ENCODE measurements at places on chromosomes 1 and 21. TPM values are rescaled to one million over a fixed set of nuclear protein-coding genes. Genes with fewer than 3 reads are reported as not detected.

GRCh38 chr1:41611068-41611931, 126.8 kb upstream of the EDN2 start:
- DNase-seq = no peak

Gene AKNAD1
- total RNA-seq = 1.0 TPM

Gene MGST3
- 230 TPM for total RNA-seq

Gene DNAJC11
- total RNA-seq = 24.6 TPM

- DNase-seq = no peak
Observed at GRCh38 chr1:15295696-15296095, 48.7 kb downstream of the FHAD1 start.

Gene S100A7
- not detected for total RNA-seq

- no peak for DNase-seq
Observed at GRCh38 chr1:24151175-24151533, 8.2 kb upstream of the IL22RA1 start.

Gene SELENBP1
- total RNA-seq = 14.9 TPM

DNA sequence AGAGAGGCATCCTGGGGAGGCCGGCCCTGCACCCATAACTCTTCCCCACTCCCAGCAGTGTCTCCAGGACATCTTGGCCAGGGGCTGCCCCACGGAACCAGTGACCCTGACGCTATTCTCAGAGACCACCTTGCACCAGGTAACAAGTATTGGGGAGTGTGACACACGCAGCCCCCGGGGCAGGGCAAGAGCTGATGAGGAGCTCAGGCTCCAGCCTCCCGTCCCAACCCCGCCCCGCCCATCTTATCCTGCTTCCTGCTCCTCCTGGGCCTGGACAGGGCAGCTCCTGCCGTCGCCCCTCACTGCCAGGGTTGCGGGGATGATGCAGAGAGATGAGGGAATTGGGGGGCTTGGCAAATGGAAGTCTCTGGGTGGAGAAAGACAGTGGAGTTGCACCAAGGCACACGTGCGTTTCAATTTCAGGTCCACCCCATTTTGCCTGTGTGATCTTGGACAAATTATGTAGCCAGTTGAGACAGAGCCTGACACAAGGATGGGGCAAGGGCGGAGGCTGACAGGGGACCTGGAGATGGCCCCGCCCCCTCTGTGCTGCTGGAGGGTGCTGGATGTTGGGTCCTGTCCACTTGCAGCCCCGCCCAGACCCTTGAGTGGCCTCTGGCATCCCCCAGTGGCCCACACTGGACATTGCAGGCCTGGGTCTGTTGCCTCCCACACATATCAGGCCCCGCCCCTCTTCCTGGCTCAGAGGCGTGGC, 10.7 kb downstream of the CLCNKA start:
- peak; percentile 95 for DNase-seq

DNA sequence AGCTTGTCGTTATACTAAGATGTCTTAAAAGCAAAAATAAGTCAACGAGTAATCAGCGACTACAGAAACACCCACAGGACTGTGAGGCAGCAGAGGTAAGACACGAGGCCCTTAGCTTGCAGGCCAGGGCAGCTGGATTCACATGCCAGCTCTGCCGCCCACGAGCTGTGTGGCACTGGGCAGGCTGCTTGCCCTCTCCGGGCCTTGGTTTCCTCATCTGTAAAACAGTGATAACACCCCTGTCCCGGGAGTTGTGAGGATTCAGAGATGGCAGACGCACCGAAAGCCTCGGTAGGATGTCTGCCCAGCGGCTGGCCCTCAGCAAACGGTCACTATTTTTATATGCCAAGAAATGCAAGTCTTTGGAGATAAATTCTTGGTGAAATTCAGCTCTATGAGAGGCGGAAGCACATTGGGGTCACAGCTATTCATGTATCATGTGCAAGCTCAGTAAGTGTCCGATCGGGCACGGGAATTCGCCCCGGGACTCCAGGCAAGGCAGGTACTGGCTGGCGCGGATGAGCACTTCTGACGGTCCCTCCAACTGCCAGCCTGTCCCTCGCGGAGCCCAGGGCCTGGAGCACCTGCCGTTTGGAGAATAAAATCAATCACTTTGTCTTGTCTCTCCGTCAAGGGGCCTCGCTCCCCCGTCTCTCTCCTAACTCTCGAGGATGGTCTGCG, 1.1 kb downstream of the C2CD2 start:
- DNase-seq = peak; percentile 83

Gene RHD
- not detected for total RNA-seq

Gene THEM5
- total RNA-seq = not detected

GRCh38 chr1:232655028-232655745, 25.3 kb upstream of the SIPA1L2 start:
- DNase-seq = no peak

GRCh38 chr1:117615474-117615873, 9.6 kb downstream of the TENT5C start:
- DNase-seq = peak; percentile 25

- no peak for DNase-seq
Observed at GRCh38 chr1:236953151-236953700, 51.0 kb downstream of the MT1HL1 start.

DNA sequence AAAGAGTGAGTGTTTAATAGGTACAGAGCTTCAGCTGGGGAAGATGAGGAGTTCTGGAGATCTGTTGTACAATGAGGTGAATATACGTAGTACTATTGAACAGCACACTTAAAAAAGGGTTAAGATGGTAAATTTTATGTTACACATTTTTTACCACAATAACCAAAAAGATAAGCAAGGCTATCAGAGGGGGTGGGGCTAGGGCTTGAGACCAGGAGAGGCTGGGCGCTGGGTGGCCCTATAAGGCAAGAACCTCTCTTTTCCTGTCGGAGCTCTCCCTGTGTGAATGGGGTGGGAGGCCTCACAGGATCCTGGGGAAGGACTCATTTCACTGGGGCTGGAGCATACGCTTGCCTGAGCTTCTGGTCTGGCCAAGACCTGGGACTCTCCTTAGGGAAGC, 9.0 kb downstream of the SLC41A1 start:
- no peak for DNase-seq

GRCh38 chr1:58922302-58923089, 138.6 kb upstream of the JUN start:
- DNase-seq = peak; percentile 84

- DNase-seq = peak; percentile 45
Observed at GRCh38 chr1:206521694-206522402, 14.5 kb downstream of the RASSF5 start.

- no peak for DNase-seq
Observed at GRCh38 chr1:92210701-92211100, 7.0 kb upstream of the C1orf146 start.

Gene CCSAP
- total RNA-seq = 5.0 TPM

Gene S100A3
- 8.3 TPM for total RNA-seq

GRCh38 chr1:206809504-206810084, 37.3 kb upstream of the IL10 start:
- no peak for DNase-seq

DNA sequence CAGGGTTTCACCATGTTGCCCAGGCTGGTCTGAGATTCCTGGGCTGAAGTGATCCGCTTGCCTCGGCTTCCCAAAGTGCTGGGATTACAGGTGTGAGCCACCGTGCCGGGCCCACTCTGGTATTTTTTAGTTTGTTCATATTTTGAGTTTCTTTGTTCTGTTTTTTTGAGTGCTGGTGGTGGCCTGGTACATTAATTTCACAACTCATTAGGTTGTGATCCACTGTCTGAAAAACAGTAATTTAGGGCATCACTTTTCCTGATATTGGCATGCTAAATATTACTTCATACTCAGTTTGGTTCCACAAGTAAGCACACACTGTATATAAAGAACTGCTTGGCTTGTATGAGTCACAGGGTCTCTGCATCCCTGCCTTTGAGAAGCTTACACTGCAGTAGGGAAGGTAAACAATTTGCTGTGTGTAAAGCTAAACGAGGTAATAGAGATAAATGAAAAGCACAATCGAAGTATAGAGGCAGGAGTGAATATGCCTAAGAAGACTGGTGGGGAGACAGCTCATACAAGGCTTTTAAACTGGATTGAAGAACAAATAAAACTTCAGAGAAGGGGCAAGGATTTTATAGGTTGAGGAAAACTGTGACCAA, 7.7 kb downstream of the SNX27 start:
- DNase-seq = no peak

GRCh38 chr1:201504799-201505502, 2.0 kb downstream of the CSRP1 start:
- DNase-seq = no peak

Gene AK5
- total RNA-seq = 3.5 TPM

DNA sequence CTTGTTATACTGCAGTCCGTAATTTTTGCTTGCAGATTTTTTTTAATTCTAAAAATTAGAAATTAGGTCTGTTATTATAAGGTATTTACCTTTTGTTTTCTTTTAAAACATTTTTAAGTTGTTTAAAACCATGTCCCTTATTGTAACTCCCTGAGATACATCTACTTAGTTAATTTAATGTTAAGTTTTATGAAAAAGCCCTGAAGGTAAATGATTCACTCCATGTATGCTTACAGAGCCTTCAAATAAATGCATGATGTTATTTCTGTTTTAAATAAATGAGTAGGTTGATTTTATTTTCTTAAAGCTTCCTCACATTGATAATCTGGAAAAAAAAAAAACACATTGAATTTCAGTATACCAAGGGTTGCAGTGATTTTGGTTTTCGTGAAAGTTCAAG, 7.5 kb downstream of the SRSF11 start:
- DNase-seq = no peak

- DNase-seq = peak; percentile 86
Observed at GRCh38 chr1:226736908-226737818, 1.9 kb downstream of the ITPKB start.

DNA sequence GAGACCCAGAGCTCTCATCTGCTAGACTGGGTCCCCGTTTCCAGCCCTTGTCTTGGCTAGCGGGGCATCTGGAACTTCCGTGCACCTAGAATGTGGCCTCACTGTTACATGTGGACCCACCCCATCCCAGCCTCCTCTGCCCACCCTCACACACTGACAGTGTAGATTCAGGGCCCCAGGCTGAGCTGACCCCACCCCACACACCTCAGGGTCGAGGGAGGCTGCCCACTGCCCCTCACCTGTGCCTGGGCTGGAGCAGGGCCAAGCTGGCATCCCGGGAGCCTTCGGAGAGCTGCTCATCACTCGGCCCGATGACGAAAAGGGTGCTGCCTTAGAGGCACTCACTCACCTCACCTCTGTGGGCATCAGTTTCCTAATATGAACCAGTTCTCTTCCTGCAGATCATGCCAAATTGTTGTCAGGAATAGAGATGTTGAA, 11.1 kb downstream of the ACOT11 start:
- DNase-seq = no peak

Gene PYHIN1
- total RNA-seq = 1.6 TPM

Gene IL12RB2
- total RNA-seq = 2.8 TPM

DNA sequence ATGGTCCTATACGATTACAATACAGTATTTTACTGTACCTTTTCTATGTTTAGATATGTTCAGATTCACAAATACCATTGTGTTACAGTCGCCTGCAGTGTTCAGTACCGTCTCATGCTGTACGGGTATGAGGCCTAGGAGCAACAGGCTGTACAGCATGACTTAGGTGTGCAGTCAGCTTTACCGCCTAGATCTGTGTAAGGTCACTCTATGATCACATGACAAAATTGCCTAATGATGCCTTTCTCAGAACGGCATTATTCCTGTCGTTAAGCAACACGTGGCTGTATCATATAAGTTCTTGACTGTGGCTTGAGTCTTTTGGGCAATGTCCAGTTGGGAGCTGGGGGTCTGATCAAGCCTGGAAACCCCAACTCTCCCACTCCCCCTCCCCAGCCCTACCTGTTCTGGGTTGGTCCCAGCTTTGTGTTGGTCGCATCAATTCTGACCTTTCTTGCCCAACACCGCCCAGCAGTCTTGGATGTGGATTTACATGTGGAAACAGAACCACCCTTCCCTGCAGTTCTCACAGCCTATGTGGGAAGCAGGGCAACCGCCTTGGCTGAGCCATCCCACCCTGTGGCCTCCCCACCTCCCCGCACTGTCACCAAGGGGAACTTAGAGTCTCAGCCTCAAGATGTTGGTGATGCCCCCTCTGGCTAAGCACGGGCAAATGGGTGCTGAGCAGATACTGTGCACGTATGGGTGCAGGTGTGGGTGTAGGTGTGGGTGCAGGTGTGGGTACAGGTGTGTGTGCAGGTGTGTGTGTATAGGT, 80.2 kb upstream of the ACTL8 start:
- DNase-seq = no peak

DNA sequence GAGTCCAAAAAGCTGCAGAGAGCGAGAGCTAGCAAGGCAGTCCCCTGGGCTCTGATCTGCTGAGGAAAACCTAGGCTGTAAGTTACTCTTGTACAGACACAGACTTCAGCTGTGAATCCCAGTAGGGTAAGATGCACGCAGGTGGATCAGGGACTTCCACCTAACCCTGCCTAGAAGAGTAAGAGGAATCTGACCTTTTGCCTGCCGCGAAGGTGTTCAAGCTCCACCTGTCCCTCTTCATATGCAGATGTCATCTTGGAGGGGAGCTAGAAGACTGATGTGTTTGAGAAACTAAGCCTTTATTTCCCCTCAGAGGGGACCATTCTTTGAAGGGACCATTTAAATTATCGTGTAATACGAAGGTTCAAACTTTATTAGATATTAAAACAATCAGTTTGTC, 108.6 kb upstream of the USP24 start:
- DNase-seq = no peak

- no peak for DNase-seq
Observed at GRCh38 chr1:179824265-179824664, 53.3 kb downstream of the TOR1AIP2 start.
